ENCODE measurements at places on chromosomes 7 and 10.

DNA sequence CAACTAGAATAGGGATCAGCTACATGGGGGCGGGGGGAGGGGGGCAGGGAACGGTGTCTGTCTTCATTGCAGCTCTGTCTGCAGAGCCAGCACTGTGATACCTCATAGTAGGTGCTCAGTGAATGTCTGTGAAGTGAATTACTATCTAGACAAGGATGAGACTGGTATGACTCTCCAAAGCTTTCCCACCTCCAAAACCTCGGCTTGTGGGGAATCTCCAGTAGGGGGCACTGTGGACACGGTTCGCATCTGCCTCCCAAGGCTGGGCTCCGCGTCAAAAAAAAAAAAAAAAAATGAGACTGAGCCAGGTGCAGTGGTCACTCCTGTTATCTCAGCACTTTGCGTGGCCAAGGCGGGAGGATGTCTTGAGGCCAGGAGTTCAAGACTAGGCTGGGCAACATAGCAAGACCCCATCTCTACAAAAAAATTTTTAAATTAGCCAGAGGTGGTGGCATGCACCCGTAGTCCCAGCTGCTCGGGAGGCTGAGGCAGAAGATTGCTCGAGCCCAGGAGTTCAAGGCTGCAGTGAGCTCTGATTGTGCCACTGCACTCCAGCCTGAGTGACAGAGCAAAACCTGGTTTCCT is 9.6 kb downstream of the TRIM56 start:
- DNase-seq: peak; percentile 31

DNA sequence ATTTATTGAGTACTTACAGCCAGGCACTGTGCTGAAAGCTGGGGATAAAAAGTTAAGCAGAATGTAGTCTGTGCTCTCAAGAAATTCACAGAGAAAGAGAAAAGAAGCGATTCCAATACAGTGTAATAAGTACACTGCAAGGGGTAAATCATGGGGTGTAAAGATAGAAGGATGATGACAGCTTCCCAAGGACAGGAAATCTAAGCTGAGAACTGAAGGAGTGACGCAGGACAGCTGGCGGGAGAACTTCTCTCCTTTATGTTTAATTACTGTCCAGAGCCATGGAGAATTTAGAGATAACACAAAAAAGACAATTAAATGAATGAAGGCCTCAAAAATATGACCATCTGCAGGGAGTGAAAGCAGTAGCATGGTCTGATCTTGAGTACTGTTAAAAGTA is 34.8 kb downstream of the C7orf33 start:
- DNase-seq: no peak

DNA sequence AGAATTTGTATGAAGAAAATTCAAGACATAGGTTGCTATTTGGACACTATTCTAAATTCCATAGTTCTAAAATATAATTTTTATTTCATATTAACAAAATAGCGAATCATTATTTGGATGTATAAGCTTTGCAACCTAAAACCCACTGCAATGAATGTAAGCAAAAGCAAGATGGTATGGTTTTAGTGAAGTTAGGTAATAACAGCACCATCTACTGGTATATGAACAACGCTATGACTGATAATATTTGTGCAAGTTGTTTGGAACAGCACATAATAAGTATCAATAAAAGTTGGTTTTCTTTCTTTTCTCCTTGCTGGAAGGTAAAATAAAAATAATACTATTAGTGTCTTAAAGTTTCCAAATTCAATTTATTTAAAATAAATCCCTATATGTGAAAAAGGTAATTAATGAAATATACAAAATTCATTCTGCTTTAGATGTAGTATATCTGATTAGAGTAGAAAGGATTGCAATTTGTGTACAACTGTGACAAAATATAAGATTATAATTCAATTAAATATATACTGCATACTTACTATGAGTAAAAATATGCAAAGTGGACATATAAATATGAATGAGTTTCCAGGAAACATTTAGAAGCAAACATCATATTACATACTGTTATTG is 79.0 kb upstream of the LSM8 start:
- no peak for DNase-seq

GRCh38 chr10:30990351-30990750 is 41.3 kb downstream of the ZNF438 start:
- DNase-seq: no peak

DNA sequence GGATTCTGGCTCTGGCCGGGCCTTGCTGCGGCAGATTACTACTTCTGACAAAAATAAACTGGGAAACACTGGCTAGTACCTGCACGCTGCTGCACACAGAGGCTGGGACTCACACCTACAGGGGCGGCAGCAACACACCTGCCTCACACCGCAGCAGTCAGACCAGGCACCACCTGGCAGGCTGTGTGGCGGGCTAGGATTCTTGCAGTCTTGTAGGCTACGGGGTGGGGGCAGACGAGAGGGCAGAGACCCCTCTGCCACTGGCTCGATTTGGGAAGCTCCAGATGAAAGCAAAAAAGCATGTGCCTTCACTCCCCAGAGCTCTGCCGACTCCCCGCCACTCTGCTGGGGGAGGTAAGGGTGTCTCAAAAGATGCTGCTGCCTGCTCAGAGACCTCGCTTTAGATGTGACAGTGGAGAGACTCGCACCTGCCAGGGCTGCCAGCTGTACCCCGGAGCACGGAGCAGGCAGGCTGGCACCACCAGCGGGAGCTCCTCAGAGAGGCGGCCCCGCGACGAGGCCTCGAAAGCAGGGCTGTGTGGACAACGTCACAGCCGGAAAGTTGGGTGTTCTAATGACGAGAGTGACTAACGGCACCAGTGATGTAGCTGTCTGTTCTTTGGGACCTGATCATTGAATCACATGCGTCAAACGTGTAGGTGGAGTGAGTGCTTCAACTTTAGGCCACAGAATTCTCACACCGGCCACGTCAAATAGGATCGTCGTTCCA is 250.5 kb downstream of the ZMYND11 start:
- DNase-seq: no peak

GRCh38 chr7:107999779-108000560 is 3.0 kb downstream of the LAMB1 start:
- DNase-seq: no peak

DNA sequence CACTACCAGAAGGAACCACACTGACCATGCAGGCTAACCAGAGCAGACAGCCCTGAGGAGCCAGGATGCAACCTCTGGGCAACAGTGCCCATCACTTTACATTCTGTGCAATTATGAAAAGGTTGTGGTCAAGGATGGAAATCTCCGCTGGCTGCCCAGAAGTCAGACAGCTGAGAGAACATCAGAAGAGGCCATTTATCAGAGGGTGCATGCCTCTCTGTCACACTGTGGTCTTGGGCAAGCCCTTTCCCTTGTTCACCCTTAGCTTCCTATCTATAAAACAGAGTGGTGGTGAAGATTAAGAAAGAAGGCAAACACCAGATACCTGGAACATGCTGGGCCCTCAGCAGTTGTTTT is 120.7 kb upstream of the GDF10 start:
- no peak for DNase-seq

Measured in SK-N-DZ (cell line).